Stimulated activated CD8-positive, alpha-beta memory T cell treated with anti-CD3 and anti-CD28 coated beads, Interleukin-4, amount 100 ng/mL, for 1 hour (primary cell): ENCODE measurements at places on chromosomes 13 and 19.

- DNase-seq = no peak
Observed at GRCh38 chr13:87942205-87942604, 271.0 kb downstream of the SLITRK5 start.

- no peak for DNase-seq
Observed at GRCh38 chr19:15315101-15315500, 17.2 kb downstream of the BRD4 start.

DNA sequence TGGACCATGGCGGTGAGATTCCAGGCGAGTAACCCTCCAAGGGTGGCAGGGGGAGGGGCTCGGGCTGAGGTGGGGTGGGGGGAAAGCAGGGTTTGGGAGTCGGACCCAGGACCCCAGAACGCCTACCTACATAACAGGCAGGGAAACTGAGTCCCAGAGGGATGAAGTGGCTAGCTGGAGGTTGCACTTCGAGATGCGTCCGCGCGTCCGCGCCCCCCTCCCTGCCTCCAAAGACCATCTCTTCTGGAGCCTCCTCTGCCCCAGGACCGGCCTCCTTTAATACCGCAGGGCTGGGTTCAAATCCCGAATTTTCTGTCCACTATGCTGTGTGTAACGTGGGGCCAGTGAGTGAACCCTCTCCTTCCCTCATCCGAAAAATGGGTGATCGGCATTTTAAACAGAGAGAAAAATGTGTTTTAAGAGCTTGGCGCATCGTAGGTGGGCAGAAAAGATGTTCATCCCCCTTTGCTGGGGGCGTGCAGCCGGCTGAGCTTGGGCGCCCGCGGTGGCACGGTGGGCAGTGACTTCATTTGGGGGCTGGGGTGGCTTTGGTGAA is 13.8 kb downstream of the TJP3 start:
- DNase-seq = no peak

DNA sequence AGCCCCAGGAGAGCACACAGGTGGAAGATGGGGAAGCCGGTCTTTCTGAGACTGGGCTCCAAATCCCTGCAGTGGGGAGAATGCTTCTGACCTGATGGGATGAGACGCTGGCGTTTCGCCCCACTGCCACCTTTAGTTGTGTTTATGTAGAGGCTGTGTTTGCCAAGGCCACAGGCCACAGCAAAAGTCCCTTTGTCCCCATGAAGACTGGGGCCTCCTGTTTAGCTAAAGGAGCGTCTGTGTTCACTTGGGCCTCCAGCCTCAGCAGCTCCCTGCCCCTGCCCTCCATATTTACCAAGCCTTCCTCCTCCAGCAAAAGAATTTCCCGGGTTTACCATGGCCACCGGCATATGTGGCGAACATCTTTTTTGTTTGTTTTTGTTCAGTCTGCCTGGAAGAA is 10.4 kb upstream of the KLK14 start:
- DNase-seq = no peak

GRCh38 chr19:47210180-47210490 is 20.9 kb downstream of the BBC3 start:
- no peak for DNase-seq

GRCh38 chr19:51884713-51885112 is 3.0 kb downstream of the ZNF577 start:
- no peak for DNase-seq
